ENCODE measurements at places on chromosomes 16 and 17. TPM values are rescaled to one million over a fixed set of nuclear protein-coding genes. Genes with fewer than 3 reads are reported as not detected.
A peak's percentile ranks its signal among the peaks of the same experiment; 100 is the strongest.

The KRTAP17-1 gene
- total RNA-seq = not detected

DNA sequence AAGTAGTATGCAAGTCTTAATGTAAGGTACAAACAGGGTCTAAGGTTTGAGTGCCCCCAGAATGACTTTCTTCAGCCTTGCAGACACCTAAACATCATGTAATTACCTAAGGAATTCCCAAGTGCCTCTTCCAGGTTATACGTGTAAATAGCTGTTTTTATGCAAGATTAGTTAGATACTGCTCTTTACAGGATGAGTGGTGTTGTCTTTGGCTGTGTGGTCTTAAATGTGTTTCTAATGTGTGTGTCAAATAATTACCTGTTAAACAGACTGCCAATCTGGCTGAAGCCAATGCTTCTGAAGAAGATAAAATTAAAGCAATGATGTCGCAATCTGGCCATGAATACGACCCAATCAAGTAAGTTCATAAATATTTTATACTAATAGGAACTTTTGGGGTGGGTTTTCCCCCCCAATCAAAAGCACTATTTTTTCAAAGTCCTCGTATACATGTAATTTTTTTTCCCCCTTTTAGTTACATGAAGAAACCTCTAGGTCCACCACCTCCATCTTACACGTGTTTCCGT is 16.0 kb downstream of the RBBP6 start:
- no peak for DNase-seq

The ALG1 gene
- total RNA-seq = 47.8 TPM

The PRAC2 gene
- total RNA-seq = not detected

DNA sequence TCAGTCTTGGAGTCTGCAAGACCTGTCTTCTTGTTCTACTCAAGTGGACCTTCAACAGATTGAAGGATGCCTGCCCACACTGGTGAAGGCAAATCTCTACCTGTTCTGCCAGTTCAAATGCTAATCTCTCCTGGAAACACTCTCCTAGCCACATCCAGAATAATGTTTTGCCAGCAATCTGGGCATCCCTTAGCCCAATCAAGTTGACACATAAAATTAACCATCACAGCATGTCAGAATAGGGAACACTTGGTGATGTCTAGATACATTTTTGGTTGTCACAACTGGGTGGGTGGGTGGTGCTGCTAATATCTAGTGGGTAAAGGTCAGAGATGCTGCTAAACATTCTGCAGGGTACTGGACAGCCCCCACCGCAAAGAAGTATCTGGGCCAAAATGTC is 744.9 kb upstream of the SOX9 start:
- DNase-seq = no peak

- DNase-seq = no peak
Measured at GRCh38 chr16:346587-346986, 5.9 kb downstream of the AXIN1 start.

GRCh38 chr16:58399718-58400633 is 7.7 kb downstream of the GINS3 start:
- no peak for DNase-seq

The NOXO1 gene
- total RNA-seq = 0.47 TPM

- DNase-seq = no peak
Measured at GRCh38 chr17:32958418-32958817, 30.5 kb downstream of the TMEM98 start.

The ZNF624 gene
- 5.8 TPM for total RNA-seq

DNA sequence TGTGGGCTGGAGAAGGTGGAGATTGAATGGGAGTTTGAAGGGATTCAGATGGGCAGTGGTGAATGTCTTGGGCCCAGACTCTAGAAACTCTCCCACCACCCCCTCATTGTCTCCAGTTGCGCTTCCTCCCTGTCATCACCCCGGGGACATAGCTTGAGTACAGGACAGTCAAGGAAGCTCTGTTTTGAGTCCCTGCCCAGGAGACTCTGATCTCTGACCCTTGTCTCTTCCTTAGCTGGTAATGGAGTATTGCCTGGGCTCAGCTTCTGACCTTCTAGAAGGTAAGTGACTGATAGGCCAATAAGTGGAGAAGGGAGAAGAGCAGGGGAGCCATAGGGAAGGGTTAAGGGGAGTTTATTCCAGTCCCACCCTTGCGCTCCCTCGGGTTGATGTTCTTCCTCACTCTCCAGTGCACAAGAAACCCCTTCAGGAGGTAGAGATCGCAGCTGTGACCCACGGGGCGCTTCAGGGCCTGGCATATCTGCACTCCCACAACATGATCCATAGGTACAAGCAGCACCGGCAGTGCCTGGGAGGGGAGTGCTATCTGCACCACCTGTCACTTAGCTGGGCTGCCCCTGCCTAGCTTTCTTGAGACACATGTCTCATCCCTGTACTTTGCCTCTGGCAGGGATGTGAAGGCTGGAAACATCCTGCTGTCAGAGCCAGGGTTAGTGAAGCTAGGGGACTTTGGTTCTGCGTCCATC is 5.0 kb downstream of the TAOK2 start:
- no peak for DNase-seq

- no peak for DNase-seq
Measured at GRCh38 chr16:17451843-17452242, 18.9 kb downstream of the XYLT1 start.

The CDIPT gene
- 68.4 TPM for total RNA-seq

DNA sequence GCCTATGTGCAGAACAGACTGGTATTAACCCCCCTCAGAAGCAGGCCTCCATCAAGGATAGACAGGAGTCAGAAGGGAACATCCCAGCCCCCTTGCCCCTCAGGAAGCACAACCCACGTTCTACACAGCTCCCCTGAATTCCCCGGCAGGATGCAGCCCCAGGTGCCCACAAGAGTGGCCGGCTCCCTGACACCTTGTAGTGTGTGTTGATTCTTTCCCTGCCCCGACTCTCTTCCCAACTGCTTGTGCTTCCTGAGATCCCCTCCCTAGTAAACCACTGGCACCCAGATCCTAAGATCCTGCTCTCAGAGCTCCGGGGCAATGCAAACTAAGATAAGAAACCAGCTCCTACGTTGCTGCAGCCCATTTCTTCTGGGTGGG is 34.8 kb upstream of the LITAF start:
- no peak for DNase-seq

DNA sequence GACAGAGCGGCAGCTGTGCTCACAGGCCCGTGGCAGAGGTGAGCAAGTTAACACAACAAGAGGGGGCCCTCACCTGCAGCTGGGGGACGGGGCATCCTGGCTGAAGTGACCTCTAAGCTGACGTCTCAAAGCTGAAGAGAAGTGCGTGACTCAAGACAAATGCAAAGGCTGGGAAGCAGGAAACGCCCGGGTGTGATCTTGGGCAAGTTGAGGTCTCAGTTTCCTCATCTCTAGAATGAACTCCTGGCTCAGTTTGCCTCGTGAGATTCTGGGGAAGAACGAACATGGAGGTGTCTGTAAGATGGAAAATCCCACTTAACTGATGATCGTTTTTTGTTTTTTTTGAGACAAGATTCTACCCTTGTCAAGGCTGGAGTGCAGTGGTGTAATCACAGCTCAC is 40.1 kb upstream of the C1QL1 start:
- DNase-seq = no peak

DNA sequence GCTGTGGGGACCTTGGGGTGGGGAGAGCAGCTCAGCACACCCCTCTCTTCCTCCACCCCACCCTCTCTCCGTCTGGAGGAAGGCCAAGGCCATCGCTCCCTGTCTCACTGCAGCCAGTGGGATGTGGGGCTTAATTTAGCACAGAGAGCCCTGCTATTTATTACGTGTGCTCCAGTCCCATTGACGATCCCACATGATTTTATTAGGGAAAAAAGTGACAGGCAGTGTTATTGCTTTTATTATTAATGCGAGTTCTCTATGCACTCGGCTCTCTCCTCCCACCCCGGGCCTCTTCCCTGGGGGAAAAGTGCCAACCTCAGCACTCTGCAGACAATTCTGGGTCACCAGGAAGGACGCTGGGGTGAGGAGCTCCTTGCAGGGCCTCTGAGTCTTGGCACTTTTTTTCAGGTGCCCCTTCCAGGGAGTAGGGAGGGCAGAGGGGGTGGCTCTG is 57.3 kb downstream of the MGAT5B start:
- DNase-seq = no peak

GRCh38 chr16:80664786-80665185 is 124.0 kb downstream of the DYNLRB2 start:
- no peak for DNase-seq

DNA sequence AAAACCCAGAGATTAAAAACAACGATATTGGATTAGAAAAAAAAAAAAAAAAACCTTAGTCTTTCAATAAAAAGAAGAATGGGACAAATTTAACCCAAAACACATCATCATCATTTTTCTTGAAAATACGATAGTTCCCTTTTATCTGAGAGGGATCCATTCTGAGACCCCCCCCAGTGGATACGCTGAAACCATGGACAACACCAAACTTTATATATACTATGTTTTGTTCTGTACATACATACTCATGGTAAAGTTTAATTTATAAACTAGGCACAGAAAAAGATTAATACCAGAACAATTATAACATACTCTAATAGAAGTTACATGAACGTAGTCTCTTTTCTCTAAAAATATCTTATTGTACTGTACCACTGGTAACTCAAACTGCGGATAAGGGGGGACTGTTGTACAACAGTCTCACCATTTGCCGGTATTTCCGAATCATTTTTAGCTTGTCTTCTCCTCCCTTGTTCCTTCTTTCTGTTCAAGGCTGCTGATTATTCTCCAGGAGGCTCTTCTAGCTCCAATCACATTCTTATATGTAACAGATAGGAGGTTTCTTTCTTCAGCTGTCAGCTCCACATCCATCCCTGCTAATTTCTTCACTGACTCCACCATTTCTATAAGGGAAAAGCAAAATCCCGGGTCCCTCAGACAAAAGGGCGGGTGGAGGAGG is 37.0 kb downstream of the RNF135 start:
- no peak for DNase-seq

The TNFSF12 gene
- 18.6 TPM for total RNA-seq

- DNase-seq = peak; percentile 72
Measured at GRCh38 chr17:79042421-79043190, 18.6 kb downstream of the C1QTNF1 start.

DNA sequence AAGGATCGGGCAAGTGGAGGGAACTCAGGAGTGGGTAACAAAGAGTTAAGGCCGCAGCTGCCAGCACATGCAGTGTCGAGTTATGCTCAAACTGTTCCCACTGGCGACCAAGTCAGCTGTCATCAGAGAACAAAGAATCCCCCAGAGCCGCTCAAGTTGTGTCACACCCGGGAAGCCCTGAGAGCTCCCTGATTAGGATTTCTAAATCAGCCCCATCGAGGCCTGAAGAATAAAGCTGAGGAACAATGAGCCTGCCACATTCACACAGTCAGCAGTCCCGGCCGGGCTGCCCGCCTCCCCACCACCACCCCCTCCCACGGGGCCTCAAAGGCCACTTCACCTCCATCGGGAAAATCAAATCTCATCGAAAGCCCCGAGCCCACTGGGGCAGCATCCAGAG is 84.5 kb downstream of the SOX9 start:
- no peak for DNase-seq

- DNase-seq = no peak
Measured at GRCh38 chr17:72422505-72423285, 301.9 kb downstream of the SOX9 start.

The MRPS7 gene
- total RNA-seq = 102 TPM

GRCh38 chr16:88718178-88718577 is 11.9 kb downstream of the CTU2 start:
- no peak for DNase-seq

The EVPL gene
- total RNA-seq = 0.07 TPM

DNA sequence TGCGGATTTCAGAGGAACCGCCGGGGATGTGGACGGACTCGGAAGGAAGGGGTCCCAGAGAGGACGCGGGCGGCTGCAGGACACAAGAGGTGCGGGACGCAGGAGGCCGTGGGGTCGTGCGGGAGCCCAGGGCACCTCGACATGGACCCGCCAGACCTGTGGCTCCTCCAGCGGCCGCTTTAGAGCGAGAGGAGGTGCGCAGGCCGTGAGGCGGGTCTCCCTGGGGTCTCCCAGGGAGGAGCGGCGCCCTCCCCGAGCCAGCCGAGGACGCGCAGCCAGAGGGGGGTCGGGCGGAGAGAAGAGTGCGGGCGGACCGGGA is 6.8 kb upstream of the FLYWCH1 start:
- no peak for DNase-seq

- no peak for DNase-seq
Measured at GRCh38 chr16:75703306-75703705, 2.0 kb upstream of the DUXB start.

DNA sequence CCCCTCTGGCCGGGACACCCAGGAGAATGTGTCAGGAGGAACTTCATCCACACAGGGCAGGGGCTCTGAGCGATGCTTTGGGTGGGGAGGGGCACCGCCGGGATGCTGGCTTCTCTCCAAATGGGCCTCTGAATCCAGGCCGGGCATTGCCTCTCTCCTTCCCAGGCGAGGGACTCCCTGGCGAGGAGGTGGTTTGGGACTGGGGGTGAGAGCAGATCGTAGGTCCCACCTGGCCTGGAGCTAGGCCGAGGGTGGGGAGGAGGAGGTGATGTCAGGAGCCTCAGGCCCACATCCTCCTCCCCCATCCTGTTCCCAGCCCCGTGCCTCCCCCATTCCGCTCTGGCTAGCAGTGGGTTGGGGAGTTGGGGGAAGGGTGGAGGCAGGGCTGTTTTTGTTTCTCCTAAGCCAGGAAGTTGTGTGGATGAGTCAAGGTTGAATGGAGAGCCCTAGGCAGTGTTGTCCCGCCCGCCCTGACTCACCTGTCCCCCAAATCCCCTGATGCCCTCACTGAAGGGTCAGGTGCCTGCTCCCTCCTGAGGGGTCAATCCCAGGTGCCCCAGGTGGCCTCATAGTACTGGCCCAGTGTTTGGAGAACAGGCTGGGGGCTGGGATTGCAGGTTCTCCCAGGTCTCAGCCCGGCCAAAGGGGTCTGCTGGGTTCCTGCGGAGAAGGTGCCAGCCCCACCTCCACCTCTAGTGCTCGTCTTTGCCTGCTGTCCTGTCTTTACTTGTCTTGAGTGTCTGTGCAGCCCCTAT is 2.8 kb downstream of the GRB7 start:
- DNase-seq = peak; percentile 23

- DNase-seq = no peak
Measured at GRCh38 chr17:28177351-28177750, 134.9 kb downstream of the NLK start.

- DNase-seq = no peak
Measured at GRCh38 chr16:29753516-29753915, 7.7 kb upstream of the C16orf54 start.

All from CD8-positive, alpha-beta memory T cell (primary cell).